ENCODE measurements at places on chromosomes 5 and 9.

GRCh38 chr5:72032788-72033187 is 74.5 kb upstream of the MAP1B start:
- DNase-seq = peak; percentile 71

- DNase-seq = no peak
Measured at GRCh38 chr5:177399997-177400868, at the start of gene PFN3. Gene PFN3 (minus strand): TSS chr5:177400661. CDS start chr5:177400576, 85 bp downstream.

GRCh38 chr9:94974154-94974879 is 247.8 kb downstream of the AOPEP start:
- no peak for DNase-seq

DNA sequence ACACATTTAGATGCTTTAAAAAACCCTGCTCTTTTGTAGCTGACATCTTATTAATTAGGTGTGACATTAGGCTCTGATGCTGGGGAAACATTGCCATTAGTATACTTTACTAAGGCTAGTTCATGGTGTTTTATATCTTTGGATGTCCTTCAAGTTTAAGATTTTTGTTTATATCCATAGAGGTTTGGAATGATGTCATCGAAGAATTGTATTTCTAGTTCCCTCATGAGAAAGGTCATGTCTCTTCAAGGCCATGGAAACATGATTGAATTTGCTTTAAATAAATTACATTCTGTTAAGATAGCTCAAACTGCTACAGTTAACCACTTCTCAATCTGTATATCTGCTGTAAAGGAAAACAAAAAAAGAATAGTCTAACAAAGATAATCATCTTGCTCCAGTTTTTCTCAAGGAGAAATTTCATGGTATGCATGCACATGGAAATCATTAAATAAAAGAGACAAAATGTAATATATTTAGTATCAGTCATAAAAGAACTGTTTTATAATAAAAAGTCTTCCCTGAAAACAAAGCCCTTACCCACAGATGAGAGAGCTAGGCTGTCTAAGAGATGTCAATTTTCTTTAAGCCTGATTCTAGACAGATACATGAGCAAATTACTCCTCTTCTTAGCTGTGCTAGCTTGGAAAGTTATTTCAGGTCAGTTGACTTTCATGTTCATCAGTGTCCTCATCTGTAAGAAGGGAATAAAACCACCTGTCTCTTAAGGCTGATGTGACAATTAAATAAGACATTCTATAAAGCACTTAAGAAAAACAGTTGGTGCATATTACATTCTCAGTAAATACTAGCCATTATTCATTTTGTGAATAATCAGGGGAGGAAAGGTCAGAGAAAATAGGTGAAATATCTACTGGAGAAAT is 25.0 kb upstream of the STARD4 start:
- no peak for DNase-seq

Data from neuronal stem cell (in vitro differentiated cells).